NCI-H2107 (cell line): ENCODE measurements at places on chromosomes 2 and 18.

- DNase-seq = no peak
Measured at GRCh38 chr2:60440767-60441163, 112.7 kb downstream of the BCL11A start.

GRCh38 chr2:164843346-164843911 lies 1.8 kb upstream of the COBLL1 start:
- DNase-seq = no peak

- no peak for DNase-seq
Measured at GRCh38 chr2:226247289-226248275, 552.0 kb downstream of the IRS1 start.

DNA sequence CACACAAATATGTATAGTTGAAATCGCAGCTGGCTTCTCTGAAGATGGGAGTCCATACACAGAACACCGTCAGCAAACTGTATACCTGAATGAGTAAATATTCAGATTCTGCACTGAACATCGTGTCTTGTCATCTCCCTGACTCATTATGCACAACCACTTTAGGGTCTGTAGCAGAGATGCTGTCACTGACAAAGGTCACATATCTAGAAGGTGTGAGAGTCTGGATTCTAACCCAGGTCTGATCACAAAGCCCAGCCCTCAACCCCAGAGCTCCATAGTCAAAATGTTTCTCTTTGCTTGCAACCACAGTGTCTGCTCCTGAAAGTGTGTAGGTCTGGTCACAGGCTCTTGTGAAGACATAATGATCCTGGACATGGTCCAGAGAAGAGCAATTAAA lies 78.3 kb upstream of the PAX8 start:
- DNase-seq = no peak

DNA sequence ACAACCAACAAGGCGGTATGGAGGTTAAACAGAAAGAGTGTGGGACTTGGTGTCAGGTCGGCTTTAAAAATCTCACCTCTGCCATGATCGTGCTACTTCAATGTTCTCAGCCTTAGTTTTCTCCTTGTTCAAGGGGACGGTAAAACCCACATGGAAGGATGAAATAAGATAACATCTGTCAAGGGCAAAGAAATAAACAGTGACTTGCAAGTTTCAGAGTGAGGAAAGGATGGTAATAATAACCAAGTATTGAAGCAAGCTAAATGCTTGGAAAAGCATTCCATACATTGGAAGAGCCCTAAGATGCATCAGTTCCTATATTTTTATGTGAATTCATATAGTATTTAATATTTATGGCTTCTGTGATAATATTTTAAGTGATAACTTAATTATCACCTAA lies 29.8 kb upstream of the LMAN1 start:
- no peak for DNase-seq
